ENCODE measurements at places on chromosomes 5 and 9.

GRCh38 chr9:130366072-130366471, 78.7 kb upstream of the ASS1 start:
- DNase-seq: no peak

DNA sequence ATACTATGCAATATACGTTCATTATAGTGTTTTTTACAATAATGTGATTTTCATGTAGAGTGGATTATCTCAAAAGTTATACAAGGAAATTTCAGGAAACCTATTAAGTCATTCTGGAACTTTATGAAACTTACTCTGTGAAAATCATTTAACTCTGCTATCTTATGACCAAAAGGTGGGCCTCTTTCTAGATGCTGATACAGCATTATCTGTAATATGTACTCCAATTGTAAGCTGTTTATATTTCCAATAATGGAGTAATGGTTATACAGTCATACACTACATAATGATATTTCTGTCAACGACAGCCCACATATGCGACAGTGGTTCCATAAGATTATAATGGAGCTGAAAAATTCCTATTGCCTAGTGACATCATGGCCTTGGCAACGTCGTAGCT, 18.8 kb upstream of the PCSK5 start:
- no peak for DNase-seq

- DNase-seq: no peak
Observed at GRCh38 chr5:126912616-126913200, 117.7 kb downstream of the MARCHF3 start.

DNA sequence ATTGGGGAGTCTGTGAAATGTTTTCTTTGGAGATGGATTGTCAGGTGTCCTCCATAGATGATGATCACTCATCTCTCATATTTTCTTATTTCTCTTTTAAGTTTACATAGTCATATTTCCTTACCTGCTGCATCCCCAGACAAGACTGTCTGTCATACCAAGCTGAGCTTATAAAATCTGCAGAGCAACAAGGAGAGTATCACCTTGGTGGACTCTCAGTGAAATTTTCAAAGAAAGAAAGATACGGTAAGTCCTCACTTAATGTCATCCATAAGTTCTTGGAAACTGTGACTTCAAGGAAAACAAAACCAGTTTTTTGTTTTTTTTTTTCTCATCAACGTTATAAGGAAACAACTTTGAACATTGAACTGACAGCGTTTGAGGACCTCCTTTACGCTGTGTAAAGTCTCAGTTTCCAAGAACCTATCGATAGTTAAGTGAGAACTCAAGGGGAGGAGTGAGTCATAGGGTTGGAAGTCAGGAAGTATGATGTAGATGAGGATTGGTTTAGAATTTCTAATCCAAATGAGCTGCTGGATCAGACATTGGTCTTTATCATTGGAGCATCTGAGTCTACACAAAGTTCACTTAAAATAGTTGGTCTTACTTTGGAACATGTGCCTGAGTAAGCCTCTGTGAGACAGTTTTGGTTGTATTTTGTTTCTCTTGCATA, 45.5 kb downstream of the SPIN1 start:
- DNase-seq: no peak

GRCh38 chr5:148179234-148179824, 11.0 kb downstream of the SPINK14 start:
- peak; percentile 86 for DNase-seq

- DNase-seq: no peak
Observed at GRCh38 chr9:125169895-125170294, 19.7 kb downstream of the PPP6C start.

GRCh38 chr5:10481241-10481935, 39.7 kb downstream of the ROPN1L start:
- no peak for DNase-seq

DNA sequence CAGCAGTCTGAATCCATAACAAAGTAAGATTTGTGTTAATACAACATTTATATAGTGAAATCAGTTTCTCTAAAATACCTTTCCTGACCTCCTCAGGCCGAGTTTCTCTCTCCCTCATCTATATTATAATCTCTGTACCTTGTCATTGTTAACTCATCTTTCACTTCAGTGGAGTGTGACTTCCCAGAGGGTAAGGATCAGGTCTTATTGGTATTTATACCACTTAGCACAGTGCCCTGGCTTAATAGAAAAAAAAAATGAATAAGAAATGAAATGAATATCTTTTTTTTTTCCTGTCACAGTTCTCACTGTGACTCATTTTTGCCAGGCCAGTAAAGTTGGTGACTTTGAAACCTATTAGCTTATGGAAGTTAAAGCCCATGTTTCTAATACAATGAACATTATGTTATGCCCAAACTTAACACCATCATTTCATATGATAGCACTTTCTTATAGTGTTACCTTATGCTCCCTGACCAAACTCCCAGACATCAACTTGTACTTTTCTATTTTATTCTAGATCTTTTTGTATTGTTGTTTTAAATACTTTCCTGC, 90.1 kb downstream of the NR3C1 start:
- DNase-seq: no peak

GRCh38 chr9:77759391-77759790, 111.3 kb upstream of the GNA14 start:
- DNase-seq: no peak

- DNase-seq: peak; percentile 34
Observed at GRCh38 chr9:137046088-137046787, at the start of gene NPDC1. Gene NPDC1, minus strand, starts transcription at chr9:137046177. Its CDS starts 188 bp downstream, at chr9:137045989.

DNA sequence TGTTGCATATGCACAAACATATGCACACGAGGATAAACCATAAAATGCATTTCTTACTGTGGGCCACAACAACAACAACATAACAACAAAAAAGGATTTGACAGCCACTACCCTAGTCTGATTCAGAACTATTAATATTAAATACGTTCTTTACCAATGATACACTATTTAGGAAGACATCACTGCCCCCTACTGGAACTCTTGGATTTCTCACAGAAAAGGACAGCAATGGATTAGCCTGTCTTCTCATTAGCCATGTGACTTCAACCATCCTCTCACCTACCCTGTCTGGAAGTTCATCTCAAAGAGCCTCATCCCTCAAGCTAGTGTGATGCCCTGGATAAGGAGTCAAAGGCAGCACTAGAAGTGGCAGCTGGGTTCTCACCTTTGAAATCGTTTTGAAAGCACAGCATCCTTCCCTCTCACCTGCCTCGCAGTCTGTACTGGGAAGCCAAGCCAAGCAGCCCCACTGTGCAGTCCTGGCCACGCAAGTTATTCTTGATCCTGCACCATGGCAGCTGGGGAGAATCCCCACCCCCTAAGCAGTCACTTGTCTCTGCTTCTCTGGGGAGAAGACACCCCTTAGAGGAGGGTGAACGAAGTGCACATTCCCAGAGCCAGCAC, 64.6 kb downstream of the SH3TC2 start:
- peak; percentile 32 for DNase-seq

DNA sequence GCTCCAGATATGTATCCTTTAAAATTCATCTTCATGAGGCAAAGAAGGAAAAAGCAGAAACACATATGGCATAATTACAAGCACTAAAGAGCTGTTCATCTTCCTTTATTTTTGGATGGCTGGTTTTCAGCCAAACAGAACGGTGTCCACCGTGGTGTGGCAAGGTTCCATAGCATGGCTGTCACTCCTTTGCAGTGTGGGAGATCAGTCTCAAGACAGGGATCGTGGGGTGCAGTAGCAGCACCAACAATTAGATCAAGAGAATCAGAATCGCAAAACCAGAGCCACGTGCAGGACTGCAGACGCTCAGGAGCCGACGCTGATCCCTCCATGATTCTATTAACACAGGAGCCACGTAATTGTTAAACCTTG, 79.5 kb downstream of the SEMA4D start:
- no peak for DNase-seq

DNA sequence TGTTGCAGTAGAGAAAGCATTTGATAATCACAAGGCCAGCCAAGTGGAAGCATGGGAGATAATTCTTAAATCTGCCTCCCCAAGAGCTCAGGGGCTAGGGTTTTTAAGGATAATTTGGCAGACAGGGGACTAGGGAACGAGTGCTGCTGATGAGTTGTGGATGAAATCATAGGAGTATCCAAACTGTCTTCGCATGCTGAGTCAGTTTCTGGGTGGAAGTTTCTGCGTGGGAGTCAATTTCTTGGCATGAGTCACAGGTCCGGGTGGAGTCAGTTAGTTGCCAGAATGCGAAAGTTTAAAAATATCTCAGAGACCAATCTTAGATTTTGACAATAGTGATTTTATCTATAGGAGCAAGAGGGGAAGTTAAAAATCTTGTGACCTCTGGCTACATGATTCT, 112.6 kb downstream of the TMC1 start:
- no peak for DNase-seq

GRCh38 chr9:69798744-69799143, 21.9 kb upstream of the CFAP95 start:
- no peak for DNase-seq

- DNase-seq: no peak
Observed at GRCh38 chr5:6565492-6565891, 67.4 kb downstream of the NSUN2 start.
